Stimulated activated CD8-positive, alpha-beta memory T cell treated with anti-CD3 and anti-CD28 coated beads, Interleukin-2, amount 100 ng/mL, for 48 hours (primary cell): ENCODE measurements at places on chromosomes 7 and 10.

DNA sequence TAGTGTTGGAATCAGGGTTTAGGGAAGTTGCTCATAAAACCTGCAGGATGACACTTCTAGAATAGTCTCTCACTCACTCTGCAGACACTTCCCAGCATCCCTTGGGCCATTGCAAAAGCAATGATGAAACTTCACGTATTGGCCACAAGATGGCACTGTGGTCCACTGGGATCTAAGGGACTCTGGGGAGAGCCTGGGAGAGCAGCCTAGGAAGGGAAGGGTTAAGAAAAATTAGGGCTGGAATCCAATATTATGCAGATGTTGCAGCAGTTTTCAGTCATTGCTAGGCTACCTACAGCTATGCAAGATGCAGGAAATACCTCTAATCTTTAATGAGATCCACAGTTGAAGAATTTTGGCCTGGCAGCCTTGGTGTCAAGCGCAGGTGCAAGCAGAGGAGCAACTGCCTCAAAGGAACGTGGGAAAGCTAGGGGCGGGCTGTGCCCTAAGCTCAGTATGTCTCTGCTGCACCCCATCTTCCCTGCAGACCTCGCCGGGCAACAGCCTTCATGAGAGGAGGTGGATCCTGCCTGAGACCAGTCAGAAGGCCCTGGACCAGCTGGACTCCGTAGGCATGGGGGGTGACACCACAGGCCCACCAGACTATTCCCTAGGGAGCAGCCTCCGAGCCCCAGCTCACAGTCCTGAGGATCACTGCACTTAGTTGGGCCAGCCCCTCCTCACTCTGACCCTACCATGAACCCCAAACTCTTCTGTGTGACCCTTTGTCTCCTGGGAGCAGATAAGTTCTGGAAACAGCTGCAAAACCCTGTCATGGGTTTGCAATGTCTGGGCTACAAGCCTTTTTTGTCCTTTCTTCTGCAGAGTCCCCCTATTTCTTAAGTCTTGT lies 127.9 kb upstream of the PRSS58 start:
- no peak for DNase-seq

- DNase-seq, result no peak
Measured at GRCh38 chr10:15236340-15236739, 67.8 kb upstream of the NMT2 start.

DNA sequence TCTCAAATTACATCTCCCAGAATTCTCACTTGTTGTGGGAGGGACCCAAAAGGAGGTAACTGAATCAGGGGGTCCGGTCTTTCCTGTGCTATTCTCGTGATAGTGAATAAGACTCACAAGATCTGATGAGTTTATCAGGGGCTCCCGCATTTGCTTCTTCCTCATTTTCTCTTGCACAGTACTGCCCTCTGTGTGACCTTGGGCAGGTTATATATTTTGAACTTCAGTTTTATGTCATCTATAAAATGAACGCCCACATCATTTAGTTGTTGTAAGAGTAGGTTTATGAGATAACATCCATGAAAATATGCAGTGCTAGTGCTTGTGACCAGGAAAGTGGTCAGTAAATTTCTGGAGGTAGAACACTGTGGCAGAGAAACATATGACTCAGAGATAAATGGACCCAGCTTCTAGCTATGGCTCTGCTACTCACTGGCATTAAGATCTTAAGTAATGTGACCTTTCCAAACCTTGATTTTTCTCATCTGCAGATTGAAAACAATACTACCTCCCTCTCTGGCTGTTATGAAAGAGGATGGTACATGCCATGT lies 44.3 kb downstream of the SCRN1 start:
- DNase-seq, result no peak

DNA sequence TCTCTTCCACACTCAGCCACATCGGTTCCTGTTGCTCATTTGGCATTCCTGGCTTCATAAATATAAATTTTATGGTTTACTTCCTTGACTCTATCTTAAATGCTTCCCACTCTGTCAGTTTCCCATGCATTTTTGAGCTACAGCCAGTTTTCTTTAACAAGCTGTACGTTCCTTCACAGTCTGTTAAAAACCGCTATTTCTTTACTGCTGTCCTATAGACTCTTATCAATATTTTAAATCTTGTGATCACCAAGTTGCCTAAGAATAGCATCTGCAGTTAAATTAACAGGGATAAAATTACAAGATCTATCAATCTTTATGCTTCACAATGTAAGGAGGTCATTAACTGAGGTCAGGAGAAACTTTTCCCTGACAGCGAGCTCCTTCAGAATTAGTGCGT lies 103.1 kb upstream of the RHOBTB1 start:
- no peak for DNase-seq

DNA sequence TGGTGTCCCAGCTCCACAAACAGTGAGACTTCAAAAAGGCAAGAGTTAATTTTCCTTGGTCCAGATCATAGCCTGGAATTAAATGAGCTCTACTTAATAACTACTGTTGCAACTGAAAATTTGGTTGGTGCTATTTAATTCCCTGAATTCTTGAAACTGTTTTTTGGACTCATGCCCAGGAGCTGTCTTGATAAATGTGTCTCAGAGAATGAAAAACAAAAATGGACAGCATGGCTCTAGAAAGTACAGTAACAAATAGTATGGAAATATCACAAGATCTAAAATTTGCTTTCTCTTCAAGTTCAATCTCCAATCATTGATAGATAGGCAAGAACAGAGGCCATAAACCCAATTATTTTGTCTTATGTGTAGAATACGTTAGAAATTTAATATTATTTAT lies 42.5 kb downstream of the CCDC71L start:
- DNase-seq, result no peak

DNA sequence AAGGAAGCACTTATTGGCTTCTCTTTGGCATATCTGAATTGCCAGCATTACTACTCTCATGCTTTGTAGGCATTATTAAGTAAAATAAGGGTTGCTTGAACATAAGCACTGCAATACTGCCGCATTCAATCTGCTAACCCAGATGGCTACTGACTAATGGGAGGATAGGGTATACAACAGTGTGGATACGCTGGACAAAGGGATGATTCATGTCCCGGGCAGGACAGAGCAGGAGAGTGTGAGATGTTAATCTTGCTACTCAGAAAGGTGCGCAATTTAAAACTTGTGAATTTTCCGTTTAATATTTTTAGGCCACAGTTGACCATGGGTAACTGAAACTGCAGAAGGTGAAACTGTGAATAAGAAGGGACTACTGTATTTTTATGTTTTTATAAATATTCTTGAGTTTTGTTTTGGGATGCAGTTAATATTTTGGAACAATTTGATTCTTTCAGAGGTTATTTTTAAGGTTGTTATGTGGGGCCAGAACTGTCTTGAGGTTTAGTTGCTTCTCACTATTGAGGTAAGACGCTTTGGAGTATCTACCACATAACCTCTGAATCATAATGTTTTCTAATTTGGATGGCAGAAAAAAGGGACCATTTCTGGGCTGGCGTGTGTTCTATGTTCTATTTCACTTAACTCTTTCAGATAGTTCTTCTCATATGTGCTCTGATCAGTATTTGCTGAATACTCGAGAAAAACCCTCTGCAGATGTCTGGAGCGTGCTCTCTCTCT lies 75.7 kb upstream of the SYPL1 start:
- no peak for DNase-seq

GRCh38 chr7:27564881-27565482 lies 97.7 kb downstream of the HIBADH start:
- no peak for DNase-seq

DNA sequence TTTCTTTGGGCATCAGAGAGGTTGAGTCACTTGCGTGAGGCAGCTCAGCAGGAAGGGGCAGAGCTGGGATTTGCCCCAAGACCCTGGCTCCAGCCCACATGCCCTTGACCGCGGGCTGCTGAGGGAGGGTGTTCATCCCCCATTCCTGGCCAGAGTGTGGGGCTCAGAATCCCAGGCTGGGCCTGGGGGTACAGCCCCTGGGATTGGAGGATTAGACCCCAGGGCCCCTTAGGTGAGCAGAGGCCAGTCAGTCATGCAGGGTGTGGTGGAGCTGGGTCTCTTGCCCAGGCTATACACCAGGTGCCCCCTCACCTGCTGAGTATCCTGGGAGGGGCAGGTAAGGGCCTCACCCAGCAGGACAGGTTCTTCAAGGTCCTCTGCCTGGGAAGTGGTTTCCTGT lies 68.4 kb upstream of the ZNF716 start:
- DNase-seq, result no peak

- DNase-seq, result no peak
Measured at GRCh38 chr7:101625031-101625791, 3.9 kb downstream of the MYL10 start.

DNA sequence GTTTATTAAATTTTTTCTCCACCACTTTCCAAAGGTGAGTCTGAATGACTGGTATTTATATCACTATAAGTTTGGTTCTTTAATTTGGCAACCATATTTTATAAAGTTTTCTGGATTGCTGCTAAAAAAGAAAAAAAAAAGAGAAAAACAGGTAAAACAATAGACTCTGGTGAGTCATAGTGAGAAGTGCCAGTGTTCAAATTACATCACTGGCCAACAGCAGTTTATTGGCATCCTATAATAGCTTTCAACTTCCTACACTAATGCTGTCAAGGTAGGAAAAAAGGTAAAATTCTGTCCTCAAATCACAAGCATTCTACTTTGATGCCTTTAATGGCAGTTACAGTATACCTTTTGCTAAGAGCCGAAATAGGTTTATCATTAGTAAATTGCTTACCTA lies 808.8 kb downstream of the GRM8 start:
- no peak for DNase-seq

- no peak for DNase-seq
Measured at GRCh38 chr10:17214971-17215781, 12.9 kb upstream of the VIM start.

DNA sequence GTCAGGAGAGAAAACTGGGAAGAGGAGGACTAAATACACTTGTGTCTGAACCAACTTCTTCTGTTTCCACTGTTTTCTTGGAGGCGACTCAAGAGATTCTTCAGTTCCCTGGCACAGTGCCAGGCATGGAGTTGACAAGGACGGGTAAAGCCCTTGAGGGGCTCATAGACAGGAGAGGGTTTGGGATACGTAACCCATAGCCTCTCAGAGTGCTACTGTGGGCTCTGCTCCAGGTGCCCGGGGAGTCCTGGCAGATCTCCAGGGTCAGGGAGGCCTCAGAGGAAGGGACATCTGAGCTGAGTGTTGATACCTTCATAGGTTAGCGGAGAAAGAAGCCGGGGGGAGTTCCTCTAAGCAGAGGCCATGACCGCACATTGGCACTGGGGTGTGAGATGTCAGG lies 42.0 kb downstream of the GALNT17 start:
- no peak for DNase-seq

GRCh38 chr7:130356876-130357611 lies 12.4 kb downstream of the CPA5 start:
- DNase-seq, result no peak

- no peak for DNase-seq
Measured at GRCh38 chr10:75540357-75540966, 109.0 kb downstream of the LRMDA start.

DNA sequence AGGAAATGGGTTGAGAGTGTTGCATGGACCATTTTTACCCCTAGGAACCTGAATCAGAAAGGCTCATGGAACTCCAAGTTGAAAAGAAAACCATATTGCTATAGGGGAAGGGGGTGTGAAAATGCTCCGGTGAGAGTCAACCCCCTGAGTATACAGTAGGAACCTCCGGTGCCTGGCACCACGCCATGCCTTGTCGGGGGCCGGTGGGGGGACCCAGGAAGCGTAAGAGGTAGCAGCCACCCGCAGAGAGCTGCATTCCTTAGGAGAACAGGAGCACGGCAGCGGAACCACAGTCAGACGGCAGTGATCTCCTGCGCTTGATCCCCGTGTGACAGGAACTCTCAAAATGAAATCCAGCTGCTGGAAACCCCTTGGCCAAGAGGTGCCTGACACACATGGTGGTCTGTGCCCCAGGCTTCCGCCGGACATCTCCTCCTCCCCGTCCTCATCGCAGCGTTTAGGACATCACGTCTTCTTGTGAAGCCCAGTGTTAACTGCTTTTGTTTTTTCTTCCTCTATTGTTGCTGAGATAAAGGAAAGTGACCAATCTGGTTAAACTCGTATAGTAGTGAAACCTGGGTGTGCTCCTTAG lies 186.8 kb downstream of the CELF2 start:
- DNase-seq, result no peak

GRCh38 chr7:157775021-157775559 lies 438.3 kb downstream of the DNAJB6 start:
- no peak for DNase-seq

DNA sequence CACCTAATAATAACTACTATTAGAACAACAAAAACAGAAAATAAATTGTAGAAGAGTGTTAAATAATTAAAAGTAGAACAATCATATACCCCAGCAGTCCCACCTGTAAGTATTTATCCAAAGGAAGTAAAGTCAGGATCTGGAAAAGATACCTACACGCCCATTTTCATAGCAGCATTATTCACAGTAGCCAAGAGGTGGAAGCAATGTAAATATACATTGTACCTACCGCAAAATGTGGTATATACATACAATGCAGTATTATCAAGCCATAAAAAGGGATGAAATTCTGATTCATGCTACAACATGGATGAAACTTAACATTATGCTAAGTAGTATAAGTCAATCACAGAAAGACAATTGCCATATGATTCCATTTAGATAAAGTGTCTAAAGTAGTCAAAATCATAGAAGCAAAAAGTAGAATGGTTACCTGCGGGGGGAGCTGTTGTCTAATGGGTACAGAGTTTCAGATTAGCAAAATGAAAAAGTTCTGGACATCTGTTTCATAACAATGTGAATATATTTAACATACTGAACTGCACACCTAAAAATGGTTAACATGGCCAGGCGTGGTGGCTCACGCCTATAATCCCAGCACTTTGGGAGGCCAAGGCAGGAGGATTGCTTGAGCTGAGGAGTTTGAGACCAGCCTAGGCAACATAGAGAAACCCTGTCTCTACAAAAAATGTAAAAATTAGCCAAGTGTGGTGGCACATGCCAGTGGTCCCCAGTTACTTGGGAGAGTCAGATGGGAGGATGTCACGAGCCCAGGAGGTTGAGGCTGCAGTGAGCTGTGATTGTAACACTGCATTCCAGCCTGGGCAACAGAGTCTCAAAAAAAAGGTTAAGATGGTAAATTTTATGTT lies 6.0 kb upstream of the TMED4 start:
- no peak for DNase-seq

DNA sequence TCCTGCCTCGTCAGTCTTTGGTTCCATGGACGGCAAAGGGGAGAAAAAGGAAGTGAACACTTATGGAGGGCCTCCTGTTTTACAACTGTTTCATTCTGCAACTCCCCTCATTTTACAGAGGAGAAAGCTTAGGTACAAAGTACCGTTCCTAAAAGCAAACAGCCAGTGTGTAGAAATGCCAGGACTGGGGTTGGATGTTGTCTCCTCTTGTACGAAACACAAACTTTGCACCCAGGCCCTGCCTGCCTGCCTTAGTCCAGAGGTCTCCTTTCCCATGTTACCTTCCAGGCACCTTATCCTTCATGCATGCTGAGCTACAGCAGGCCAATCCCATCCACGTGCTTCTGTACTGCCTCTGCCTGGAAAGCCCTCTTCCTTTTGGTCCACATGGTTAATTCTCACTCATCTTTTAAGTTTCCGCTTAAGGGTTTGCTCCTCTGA lies 86.0 kb downstream of the ICA1 start:
- DNase-seq, result no peak

DNA sequence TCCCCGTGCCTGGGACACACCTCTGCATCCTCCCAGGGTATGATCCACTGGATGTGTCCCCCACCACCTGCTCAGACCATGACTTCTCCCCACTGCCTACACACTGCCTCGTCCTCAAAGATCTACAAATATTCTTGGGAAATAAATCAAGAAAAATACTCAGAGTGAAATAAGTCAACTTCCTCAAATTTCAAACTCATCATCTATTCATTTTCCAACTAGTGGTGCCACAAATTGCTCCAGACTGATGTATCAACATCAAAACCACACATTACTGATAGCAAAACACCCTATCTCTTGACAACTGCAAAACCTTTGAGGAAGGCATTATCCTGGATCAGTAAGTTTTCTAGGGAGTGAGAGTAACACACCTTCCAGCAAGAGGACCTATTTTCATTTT lies 87.7 kb downstream of the GRB10 start:
- DNase-seq, result no peak
